ENCODE measurements at places on chromosomes 2 and 18. TPM values are rescaled to one million over a fixed set of nuclear protein-coding genes. Genes with fewer than 3 reads are reported as not detected.

The ADRA2B gene
- not detected for total RNA-seq

GRCh38 chr2:227335713-227336112 lies 10.7 kb downstream of the MFF start:
- no peak for DNase-seq

DNA sequence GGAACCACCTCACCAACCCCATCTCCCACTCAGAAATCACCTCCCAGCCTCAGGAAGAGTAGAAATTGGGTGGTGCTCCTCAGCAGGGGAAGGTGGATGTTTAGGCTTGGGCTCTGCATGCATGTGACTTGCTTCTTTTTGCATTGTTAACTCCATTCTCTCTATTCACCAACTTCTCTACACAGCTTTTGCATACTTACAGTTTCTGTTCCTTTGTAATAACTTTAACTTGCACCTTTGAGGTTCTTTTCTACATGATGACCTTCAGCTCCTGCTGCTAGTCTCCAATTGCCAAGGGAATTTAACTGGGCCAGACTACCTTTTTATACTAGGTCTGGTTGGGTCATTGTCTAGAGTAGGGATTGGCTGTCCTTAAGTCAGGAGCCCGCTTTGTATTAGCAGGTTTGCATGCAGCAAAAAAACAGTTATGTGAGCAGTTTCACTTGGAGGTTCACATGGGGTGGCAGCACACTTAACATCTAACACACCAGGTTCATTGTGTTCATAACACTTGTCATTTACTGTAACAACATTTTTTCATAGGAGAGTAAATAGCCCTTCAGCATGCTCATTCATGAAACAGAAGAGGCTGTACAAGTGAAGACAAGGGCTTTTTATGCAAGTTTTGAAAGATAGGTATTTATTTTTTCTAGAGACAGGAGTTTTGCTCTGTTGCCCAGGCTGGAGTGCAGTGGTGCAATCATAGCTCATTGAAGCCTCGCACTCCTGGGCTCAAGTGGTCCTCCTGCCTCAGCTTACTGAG lies 12.0 kb downstream of the MRPL35 start:
- DNase-seq: no peak

GRCh38 chr2:142843731-142844130 lies 33.7 kb upstream of the KYNU start:
- no peak for DNase-seq
